Activated CD4-positive, CD25-positive, alpha-beta regulatory T cell treated with anti-CD3 and anti-CD28 coated beads, Interleukin-2, amount 50 U/mL, for 24 hours (primary cell): ENCODE measurements at places on chromosomes 12 and 14.

- ATAC-seq = no peak
Measured at GRCh38 chr12:25332143-25332542, 81.4 kb upstream of the KRAS start.

GRCh38 chr14:100383727-100384158 is 60.6 kb downstream of the SLC25A47 start:
- peak; percentile 76 for ATAC-seq

GRCh38 chr12:74985986-74986319 is 223.7 kb downstream of the KCNC2 start:
- ATAC-seq = no peak

DNA sequence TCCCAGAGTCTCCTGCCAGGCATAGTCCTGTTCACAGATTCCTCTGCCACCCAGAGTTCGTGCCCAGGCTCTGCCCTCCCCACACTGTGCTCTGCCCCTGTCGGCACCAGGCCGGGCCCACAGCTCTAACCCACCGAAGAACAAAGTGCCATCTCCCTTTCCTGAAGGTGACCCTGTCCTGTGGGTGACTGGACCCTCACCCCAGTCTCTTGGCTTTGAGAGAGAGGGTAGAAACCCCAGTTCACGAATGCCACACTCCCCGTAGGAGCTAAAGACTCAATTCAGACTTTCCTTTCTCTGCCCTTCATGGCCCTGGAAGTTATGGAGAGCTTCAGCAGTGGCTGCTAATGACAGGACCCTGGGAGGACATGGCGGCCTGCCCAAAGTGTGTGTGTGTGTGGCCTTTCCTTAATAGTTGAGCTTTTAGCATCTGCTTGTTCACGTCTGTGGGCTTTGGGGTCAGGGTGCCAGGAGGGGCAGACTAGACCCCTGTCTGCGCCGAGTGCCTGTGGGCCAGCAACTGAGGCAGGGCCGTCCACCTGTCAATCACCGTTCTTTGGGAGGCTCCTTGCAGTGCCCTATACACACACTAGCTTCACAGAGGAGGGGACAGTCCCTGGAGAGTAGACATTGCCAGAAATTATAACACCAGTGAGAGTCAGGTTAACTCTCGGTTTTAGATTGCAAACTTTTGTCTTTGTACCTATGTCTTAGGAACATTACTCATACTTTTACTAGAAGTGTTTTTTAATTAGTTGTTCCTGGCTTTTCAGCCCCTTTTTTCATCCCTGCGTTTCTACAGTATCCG is 84.6 kb upstream of the DYNC1H1 start:
- ATAC-seq = peak; percentile 33

DNA sequence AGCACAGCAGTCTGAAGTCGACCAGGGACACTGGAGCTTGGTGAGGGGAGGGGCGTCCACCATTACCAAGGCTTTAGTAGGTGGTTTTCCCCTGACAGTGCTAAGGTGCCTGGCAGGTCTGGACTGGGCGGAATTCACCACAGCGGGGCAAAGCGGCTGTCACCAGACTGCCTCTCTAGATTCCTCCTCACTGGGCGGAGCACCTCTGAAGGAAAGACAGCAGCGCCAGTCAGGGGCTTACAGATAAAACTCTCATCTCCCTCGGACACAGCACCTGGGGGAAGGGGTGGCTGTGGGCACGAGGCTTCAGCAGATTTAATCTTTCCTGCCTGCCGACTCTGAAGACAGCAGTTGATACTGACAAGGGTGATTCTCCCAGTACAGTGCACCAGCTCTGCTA is 39.1 kb downstream of the DDHD1 start:
- no peak for ATAC-seq
